Activated CD4-positive, alpha-beta T cell treated with anti-CD3 and anti-CD28 coated beads, Interleukin-2, amount 10 ng/mL, durations not matched to agents 7 days and 5 days (primary cell): ENCODE measurements at places on chromosomes 11 and 22. TPM values are rescaled to one million over a fixed set of nuclear protein-coding genes. Genes with fewer than 3 reads are reported as not detected.

GRCh38 chr11:65545853-65546216 lies 12.3 kb downstream of the LTBP3 start:
- no peak for DNase-seq
- H3K27ac ChIP-seq: peak overlapping the region; percentile 78
- H3K4me1 ChIP-seq: peaks cover 51% of the 10 kb centered on the region
- H3K4me3 ChIP-seq: peak overlapping the region; percentile 70

DNA sequence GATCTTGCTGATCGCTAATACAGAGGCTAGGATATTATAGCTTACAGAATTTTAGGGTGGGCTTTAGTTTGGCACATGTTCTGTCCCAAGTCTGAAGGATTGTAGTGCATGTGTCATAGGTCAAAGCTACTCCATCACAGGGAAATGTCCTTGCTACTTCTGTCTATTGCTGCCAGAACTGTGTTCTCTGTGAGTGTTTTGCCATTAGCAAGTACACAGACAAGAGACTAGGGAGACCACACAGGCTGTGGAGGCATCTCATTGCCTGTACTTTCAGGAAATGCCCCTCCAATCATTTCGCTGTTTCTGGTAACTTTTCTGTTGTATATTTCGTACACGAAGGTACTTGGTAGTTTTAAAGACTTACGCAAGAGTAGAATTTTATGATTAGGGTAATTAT lies 25.5 kb upstream of the RAG2 start:
- no peaks in the 10 kb centered on the region for H3K36me3 ChIP-seq
- H3K27ac ChIP-seq: no peak overlapping the region
- H3K27me3 ChIP-seq: peaks cover 10% of the 10 kb centered on the region
- no peak overlapping the region for H3K4me3 ChIP-seq
- DNase-seq: no peak

TRIM49C gene
- not detected for total RNA-seq

DNA sequence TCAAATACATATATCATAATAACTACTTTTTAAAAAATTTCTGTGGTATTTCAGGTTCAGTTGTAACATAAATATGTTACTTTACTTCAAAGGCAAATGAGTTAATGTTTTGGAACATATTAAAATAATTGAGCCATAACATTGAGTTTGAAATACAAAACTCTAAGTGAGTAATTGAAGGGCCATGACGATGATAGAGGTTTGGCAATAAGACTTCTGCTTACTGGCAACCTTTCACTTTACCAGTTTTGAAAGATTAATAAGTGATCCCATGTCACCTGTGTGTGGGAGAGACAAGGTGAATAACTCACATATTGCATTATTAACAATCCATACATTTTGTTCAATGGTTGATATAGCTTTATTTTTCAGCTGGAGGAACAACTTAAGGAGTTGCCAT lies 144.4 kb downstream of the GRIA4 start:
- no peaks in the 10 kb centered on the region for H3K4me1 ChIP-seq
- no peaks in the 10 kb centered on the region for H3K36me3 ChIP-seq
- DNase-seq: no peak
- H3K27ac ChIP-seq: no peak overlapping the region
- no peak overlapping the region for H3K4me3 ChIP-seq
- no peaks in the 10 kb centered on the region for H3K27me3 ChIP-seq

DNA sequence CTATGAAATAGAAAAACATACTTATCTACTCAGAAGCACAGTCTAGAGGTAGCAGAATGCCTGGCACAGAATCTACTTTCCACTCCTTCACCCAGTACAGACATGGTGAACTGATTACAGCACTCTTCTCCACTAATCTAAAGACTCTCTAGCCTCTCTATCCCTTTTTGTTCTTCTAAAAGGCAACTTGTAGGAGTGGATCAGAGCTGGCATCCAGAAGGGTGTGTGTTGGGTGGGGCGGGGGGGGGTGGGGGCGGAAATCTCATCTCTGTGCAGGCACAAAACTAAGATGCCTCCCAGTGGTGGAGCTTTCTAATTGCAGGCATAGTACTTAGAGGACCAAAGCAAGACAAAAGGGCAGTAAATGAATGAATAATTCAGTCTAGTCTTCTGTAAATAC lies 11.5 kb upstream of the EMID1 start:
- no peak overlapping the region for H3K4me3 ChIP-seq
- DNase-seq: no peak
- H3K36me3 ChIP-seq: no peaks in the 10 kb centered on the region
- H3K27ac ChIP-seq: no peak overlapping the region
- peaks cover 2% of the 10 kb centered on the region for H3K27me3 ChIP-seq

DNA sequence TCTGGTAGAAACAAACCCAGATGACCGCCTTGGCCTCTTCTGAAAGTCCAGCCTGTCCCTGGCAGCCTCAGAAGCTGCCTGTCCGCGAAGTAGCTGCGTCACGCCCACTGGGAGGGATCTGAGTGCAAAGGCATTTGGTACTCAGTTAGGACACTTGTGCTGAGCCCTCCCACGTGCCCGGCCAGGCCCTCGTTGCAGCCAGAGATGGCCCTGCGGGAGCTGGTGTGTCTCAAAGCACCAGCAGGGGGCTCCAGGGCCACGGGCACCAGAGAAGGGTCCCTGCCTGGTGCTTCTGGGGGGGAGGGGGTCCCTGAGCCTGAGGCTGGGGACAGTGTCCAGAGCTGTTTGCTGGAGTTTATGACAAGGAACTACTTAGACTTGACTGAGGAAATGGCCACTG lies 5.8 kb downstream of the SELENOO start:
- no peaks in the 10 kb centered on the region for H3K27me3 ChIP-seq
- H3K27ac ChIP-seq: no peak overlapping the region
- H3K36me3 ChIP-seq: peaks cover 30% of the 10 kb centered on the region
- no peak overlapping the region for H3K4me3 ChIP-seq
- no peak for DNase-seq

DNA sequence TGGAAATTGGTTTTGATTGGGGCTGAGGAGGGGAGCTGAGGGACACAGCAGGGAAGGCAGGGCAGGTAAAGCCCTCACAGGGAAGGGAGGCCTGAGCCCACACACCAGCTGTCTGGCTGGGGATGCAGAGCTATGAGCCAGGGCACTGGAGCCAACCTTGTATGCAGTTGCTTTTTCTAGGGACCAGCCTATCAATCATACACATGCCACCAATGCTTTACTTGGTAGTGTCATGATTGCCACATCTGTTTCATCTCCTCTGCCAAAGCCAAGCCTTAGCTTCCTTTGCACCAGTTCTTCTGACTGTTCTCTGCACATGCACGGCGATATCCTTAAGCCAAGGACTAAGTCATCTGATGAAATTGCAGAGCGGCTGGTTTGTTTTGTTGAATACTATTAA lies 207.1 kb upstream of the PLET1 start:
- no peak overlapping the region for H3K4me3 ChIP-seq
- no peaks in the 10 kb centered on the region for H3K4me1 ChIP-seq
- peaks cover 2% of the 10 kb centered on the region for H3K27me3 ChIP-seq
- no peak overlapping the region for H3K27ac ChIP-seq

GRCh38 chr22:40116496-40117200 lies 61.1 kb upstream of the TNRC6B start:
- peak overlapping the region; percentile 42 for H3K4me3 ChIP-seq
- peaks cover 66% of the 10 kb centered on the region for H3K4me1 ChIP-seq
- H3K27ac ChIP-seq: peak overlapping the region; percentile 85
- H3K27me3 ChIP-seq: no peaks in the 10 kb centered on the region
- DNase-seq: peak; percentile 77
- H3K36me3 ChIP-seq: peaks cover 13% of the 10 kb centered on the region

TRIM49 gene
- not detected for total RNA-seq

GRCh38 chr11:7488681-7489080 lies 3.4 kb downstream of the OLFML1 start:
- no peaks in the 10 kb centered on the region for H3K36me3 ChIP-seq
- no peak for DNase-seq
- H3K4me3 ChIP-seq: no peak overlapping the region
- no peaks in the 10 kb centered on the region for H3K4me1 ChIP-seq
- H3K27ac ChIP-seq: no peak overlapping the region

GRCh38 chr11:104154296-104154695 lies 9.7 kb downstream of the PDGFD start:
- H3K27me3 ChIP-seq: no peaks in the 10 kb centered on the region
- H3K4me1 ChIP-seq: no peaks in the 10 kb centered on the region
- H3K4me3 ChIP-seq: no peak overlapping the region
- H3K27ac ChIP-seq: no peak overlapping the region
- no peaks in the 10 kb centered on the region for H3K36me3 ChIP-seq

DNA sequence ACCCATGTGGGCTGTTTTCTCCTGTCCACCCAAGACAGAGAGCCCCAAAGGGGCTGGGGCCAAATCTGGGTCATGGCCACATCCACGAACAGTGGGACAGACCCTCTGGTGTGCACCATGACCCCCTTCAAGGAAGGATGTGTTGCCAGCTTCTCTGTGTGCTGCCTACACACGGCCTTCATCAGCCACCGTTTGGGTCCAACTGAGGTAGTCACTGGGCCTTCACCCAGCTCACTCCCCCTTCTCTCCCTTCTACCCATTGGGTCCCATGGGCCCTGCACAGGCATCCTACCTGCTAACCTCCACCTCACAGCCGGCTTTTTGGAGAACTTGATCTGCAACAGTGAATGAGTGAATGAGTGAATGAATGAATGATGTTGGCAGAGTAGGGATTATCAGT lies 1484.9 kb downstream of the BRD1 start:
- no peak overlapping the region for H3K4me3 ChIP-seq
- no peaks in the 10 kb centered on the region for H3K27me3 ChIP-seq
- no peaks in the 10 kb centered on the region for H3K36me3 ChIP-seq
- H3K4me1 ChIP-seq: no peaks in the 10 kb centered on the region

DNA sequence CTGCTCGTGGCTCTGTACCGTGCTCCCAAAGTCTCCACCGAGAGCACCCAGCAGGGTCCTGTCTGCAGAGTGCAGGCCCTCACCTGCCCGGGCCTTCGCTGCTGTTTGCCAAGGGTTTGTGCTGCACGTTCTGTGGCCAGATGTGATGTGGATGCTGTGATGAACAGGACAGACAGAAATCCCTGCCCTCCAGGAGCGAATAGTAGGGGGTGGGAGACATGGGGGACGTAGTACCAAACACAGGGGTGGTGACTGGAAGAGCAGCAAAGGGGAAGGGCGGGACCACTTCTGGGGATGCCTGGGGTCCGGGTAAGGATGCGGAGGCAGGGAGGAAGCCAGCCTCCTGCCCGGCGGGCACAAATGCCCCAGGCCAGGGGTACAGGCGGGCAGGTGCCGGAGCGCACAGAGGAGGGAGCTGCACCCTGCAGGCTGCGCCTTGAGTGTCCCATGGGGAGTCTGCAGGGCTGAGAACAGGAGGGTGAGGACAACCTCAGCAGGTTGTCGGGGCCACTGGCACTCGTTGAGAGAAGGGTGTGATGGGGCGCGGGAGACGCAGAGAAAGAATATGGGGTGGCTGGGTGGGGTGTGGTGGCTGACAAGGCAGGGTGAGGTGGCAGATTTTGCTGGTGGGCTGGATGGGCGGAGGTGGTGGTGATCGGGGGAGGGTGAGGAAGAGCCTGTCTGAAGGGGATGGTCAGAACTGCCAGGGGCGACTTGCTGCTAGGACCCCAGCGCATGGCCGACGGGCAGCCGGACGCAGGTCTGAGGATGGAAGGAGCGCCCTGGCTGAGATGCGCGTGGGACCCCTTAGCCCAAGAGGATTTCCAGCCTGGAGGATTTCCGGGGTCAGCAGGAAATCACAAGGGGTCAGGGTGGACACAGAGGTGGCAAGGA lies 16.3 kb upstream of the CTSD start:
- peaks cover 3% of the 10 kb centered on the region for H3K27me3 ChIP-seq
- H3K27ac ChIP-seq: no peak overlapping the region
- DNase-seq: no peak
- H3K4me3 ChIP-seq: no peak overlapping the region
